ENCODE measurements at places on chromosomes 4 and X.

- no peak for DNase-seq
Measured at GRCh38 chr4:37797374-37797773, 29.1 kb upstream of the PGM2 start.

DNA sequence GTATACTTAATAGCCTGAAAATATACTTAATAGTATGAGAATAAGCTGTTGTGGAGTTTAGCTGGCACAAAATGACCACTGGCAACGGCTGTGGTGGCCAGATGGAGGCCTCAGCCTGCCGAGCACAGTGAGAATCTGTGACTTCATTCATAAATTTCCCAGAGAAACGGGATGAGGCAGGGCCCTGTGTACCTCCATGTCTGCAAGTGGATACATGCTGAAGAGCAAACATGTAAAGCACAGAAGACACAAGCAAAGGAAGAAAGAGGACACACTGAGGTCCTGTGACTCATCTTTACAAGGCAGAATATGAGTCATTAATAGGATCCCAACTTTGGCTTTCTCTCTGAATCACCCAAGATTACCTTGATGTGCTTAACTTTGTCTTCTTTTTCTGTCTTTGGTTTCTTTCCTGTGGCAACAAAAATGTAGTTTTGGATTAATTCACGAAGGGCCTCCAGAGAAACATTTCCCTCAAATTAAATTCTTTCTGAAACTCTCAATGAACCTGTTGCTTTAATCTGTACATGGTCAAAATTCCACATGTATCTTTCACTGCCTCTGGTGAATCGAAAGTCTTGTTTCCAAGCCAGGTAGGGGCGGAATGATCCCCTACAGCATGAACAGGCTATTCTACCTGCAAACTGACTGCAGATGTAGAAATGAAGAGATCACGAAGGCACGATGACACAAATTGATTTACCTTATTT lies 56.4 kb downstream of the IRF2 start:
- no peak for DNase-seq

- DNase-seq = no peak
Measured at GRCh38 chr4:20193141-20193936, 58.4 kb upstream of the SLIT2 start.

DNA sequence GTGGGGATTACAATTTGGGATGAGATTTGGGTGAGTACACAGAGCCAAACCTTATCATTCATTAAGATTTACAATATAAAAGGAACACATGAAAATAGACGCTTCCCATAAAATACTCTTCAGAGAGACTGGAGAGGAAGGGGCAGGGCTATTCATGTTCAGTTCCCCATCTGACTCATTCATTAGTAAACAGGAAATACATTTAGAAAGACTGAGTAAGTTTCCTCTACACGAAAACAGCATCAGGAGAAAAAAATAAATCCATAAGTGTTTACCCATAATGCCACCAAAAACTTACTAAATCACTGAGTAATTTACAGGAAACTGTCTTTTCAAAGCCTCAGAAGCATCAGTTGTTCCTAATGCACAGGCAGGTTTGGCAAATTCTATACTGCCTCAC lies 255.4 kb upstream of the CXorf51A start:
- no peak for DNase-seq
